Right renal cortex interstitium (tissue), 3 donors: ENCODE measurements at places on chromosomes 5 and 9. TPM values are rescaled to one million over a fixed set of nuclear protein-coding genes. Genes with fewer than 3 reads are reported as not detected.

The MRPL36 gene
- 36.6 TPM for polyA plus RNA-seq

- no peak for DNase-seq
Observed at GRCh38 chr9:111621895-111622480, 9.1 kb upstream of the DNAJC25 start.

- DNase-seq, result no peak
Observed at GRCh38 chr5:119537704-119538103, 85.4 kb downstream of the HSD17B4 start.

DNA sequence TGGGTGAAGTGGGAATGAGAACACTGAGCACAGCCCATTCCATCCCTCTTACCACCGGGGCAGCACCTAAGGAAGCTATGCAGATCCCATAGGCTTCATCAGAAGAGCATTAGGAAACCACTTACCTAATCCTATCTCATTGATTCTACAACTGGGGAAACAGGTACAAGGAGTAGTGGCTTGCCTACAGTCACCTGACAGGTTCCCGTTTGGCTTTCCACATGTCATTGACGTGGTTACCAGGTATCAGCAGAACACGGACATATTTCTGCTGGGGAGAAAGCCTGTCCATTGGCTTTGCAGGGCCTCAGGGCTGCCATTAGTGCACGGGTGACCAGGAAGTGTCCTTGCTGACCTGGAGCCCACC lies 11.3 kb downstream of the AFAP1L1 start:
- DNase-seq, result no peak

GRCh38 chr9:128201441-128202369 lies 1.5 kb upstream of the DNM1 start:
- no peak for DNase-seq

GRCh38 chr9:92482329-92482728 lies at the start of gene ASPN:
Gene ASPN (minus strand): TSS chr9:92482506.
- no peak for DNase-seq

GRCh38 chr5:137142346-137142745 lies 356.8 kb downstream of the SPOCK1 start:
- no peak for DNase-seq

DNA sequence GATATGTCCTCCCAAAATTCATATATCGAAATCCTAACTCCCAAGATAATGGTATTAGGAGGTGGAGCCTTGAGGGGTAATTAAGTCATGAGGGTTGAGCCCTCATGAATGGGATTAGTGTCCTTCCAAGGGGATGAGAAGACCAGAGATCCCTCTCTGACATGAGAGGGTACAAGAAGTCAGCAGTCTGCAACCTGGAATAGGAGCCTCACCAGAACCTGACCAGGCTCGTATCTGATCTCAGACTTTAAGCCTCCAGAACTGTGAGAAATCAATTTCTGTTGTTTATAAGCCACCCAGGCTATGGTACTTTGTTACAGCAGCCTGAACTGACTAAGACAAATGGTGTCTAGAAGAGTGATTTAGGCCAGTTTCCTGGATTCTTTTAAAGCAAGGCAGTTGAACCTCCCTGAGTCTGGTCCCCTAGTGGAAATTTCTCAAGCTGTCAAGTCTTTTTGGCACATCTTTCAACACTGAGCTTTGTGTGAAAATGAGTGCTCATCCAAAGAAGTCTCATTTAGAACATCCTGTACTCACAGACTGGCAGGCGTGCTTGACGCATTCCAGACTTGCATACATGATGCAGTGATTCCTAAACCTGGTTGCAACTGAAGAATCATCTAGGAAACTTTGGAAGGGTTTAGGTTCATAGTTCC lies 254.8 kb upstream of the PPP1R2B start:
- DNase-seq, result no peak

DNA sequence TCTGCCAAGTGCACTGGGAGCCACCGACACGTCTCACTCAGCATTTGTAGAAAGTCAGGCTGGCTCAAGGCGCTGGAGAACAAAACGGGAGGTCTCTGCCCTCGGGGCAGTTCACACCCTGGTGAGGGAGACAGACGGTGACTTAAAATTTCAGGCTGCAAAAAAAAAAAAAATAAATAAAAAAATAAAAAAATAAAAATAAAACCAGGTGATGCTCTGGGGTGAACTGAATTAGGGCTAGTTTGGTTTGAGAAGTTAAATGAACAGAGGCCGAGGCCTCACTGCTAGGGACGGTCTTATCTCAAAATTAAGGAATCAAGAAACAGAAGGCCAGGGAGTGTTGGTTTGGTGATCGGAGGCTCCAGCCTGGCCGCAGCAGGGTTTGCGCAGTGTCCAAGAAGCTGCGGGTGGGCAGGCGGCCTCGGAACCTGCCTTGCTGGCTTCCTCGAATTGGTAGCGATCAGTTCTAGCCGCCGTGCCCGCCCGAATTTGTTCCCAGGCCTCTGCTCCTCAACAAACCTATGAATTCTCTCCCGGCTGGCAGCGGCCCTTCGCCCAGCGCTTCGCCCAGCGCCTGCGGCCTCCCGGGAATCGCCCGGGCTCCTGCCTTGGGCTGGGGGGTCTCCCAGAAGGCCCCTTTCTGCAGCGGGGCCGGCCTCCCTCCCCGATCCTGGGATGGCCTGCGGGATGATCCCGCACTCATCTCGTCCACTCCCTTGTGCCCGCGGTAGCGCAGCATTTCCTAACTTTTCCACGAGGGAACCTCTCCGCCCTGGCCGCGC lies 1.5 kb downstream of the NKX2-5 start:
- DNase-seq, result no peak

GRCh38 chr5:123554601-123555000 lies 42.6 kb downstream of the CSNK1G3 start:
- DNase-seq, result no peak

The GPX8 gene
- 79.3 TPM for polyA plus RNA-seq

- DNase-seq, result no peak
Observed at GRCh38 chr5:31382051-31382878, 149.6 kb downstream of the DROSHA start.

- DNase-seq, result no peak
Observed at GRCh38 chr5:148186248-148187003, 16.4 kb upstream of the SPINK6 start.

GRCh38 chr9:16501141-16501540 lies 369.3 kb downstream of the BNC2 start:
- no peak for DNase-seq

The SNCAIP gene
- 31.8 TPM for polyA plus RNA-seq

DNA sequence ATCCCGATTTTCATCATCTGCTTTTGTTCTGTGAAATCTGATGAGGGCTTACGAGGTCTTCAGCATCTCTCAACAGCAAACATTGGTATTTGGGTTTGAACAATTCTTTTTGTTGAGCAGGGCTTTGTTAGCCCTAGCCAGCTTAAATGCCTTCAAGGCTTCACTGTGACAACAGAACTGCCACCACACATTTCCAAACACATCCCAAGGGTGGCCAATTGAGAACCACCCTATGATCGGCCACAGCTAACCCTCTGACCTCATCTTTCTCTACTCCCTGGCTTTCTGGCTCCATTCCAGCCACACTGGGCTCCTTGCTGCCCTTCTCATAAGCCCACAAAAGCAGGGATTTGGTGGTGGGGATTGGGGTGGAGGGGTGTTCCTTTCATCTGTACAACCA lies 17.6 kb downstream of the MTX3 start:
- no peak for DNase-seq

- DNase-seq, result no peak
Observed at GRCh38 chr5:150278916-150279315, 10.7 kb downstream of the CAMK2A start.

GRCh38 chr5:100623719-100624118 lies 88.5 kb downstream of the FAM174A start:
- DNase-seq, result no peak

DNA sequence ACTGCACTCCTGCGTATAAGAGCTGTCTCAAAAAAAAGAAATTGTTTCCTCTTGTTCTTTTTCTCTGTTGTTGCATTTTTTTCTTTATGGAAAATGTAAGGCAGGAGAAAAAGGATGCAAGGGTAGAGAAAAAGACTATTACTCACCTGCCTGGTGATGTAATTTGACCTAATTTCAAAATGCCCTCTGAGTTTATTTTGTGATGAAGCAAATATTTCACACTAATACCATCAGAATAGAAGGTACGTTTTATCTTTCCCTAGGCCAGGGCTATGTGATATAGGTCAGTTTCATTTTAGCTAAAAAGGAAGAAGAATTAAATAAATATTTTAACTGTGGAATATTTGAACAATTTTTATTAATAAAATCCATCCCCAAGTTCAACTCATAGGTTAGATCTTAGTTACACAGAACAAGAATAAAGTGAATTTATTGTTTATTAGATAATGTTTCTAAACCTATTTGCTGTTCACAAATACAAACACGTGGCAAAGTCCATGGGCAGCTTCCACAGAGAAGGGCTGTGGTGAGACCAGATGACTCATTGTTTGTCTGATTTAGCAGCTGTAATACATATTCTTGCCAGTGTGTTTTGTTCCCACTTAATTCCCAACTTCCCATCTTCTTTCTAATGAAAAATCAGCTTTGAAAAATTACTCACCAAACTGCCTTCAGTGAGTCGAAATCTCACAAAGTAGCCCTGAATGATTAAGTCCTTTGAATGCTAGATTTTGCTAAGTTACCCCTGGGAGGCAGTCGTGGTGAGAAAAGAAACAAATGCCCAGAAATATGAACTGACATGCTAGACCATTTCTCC lies 52.8 kb upstream of the CCDC112 start:
- no peak for DNase-seq

DNA sequence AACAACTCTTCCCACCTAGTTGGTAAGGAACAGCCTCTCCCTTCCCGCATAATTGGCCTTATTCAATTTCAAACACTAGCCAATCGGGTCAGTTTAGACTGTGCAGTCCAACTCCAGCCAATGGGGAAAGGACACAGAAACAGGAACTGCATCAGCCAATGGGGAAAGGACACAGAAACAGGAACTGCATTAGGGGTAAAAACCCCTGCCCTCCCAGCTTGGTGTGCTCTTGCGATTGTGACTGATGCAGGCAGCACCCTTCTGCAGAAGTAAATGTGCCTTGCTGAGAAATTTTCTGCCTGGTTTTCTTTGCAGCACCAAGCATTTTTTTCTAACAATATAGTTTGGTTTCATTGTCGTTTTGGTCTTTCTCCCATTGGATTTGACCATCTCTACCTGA lies 8.5 kb upstream of the GLT6D1 start:
- DNase-seq, result no peak
